ENCODE measurements at places on chromosomes 1 and 21.
A peak's percentile ranks its signal among the peaks of the same experiment; 100 is the strongest.

DNA sequence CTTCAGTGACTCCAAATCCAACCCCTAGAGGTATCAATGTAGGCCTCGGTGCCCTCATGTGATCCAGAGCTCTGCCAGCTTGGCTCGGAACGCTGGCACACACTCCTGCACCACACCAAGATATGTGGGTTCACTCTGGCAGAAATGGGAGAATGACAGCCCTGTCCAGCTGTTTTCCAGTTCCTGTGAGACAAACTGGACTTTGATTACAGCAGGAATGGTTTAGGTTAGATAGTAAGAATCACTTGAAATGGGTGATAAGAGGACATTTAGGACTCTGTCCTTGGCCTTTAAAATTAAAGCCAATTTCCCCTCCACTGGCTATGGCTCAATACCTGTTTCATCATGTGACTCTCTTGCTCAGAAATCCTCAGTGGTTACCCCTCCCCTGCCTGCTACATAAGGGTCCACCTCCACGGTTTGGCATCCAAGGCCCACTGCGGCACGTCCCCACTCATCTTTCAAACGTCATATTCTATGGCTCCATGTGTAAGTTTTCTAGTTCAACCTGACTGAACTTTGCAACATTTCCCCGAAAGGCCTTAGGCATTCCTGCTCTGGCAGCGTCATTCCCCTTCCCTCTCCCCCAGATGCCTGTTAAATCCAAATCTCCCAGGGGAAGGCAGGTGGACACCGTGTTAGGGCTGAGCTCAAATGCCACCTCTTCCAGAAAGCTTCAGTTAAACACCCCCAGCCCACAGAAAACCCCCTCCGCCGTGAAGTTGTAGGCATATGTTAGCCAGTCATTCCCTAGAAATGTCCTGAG is 44.7 kb downstream of the PLEKHA6 start:
- no peak for DNase-seq

GRCh38 chr1:231241750-231242149 is 738 bp downstream of the GNPAT start:
- DNase-seq: peak; percentile 29

DNA sequence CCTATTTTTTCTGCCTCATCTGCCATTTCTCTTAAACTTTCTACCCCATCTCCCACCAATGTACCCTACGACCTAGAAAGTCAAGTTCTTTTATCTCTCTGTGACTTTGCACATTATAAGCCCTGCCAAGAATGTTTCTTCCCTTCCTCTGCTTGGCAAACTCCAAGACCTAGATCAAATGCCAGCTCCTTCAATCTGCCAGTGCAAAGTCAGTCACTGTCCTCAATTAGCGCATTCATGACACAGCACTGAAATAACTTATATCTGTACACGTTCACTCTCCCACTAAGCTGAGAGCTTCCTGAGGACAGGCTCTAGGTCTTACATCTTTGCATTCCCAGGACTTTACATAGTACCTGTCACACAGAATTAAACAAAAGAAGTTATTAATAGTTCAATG is 21.4 kb upstream of the LSM10 start:
- no peak for DNase-seq

DNA sequence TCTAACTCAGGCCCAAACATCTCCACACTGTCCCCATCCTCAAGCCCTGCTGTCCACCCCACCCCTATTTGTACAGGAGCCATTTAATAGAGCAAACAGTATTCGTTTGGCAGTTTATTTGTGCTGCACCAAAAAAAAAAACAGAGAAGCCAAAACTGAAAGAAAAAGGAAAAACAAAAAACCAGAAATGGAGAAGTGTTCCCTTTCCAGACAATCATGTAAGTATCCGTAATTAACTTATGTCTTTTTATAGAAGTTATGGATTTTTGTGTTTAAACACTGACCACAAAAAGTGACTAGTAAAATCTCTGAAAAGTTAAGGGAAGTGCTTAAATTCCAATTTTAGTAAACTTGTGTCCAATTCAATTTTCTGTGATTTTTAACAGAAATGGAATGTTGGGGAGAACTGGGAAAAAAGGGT is 40.4 kb upstream of the ZBTB18 start:
- DNase-seq: no peak

- DNase-seq: no peak
Observed at GRCh38 chr1:244768186-244768585, 67.3 kb upstream of the COX20 start.

DNA sequence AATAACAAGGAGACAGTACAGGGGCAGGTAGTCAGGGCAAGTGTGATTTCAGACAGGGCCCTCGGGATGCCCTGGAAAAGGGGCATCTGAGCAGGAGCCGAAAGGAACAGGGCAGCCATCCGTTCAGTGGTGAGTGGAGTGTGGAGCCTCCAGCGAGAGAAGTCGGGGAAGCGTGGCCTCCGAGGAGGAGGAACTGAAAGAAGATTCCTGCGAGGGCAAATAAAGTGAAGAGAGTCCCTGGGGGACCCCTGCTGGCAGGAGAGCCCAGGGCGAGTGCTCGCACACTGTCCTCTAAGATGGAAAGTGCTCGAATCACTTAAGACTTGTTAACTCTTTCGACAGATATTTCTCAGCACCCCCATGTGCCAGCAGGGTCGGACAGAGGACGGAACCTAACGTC is 3.5 kb upstream of the UTS2 start:
- no peak for DNase-seq

GRCh38 chr1:29966526-29967045 is 730.3 kb downstream of the PTPRU start:
- DNase-seq: no peak

- DNase-seq: peak; percentile 83
Observed at GRCh38 chr1:200372095-200372884, 37.5 kb downstream of the ZNF281 start.

DNA sequence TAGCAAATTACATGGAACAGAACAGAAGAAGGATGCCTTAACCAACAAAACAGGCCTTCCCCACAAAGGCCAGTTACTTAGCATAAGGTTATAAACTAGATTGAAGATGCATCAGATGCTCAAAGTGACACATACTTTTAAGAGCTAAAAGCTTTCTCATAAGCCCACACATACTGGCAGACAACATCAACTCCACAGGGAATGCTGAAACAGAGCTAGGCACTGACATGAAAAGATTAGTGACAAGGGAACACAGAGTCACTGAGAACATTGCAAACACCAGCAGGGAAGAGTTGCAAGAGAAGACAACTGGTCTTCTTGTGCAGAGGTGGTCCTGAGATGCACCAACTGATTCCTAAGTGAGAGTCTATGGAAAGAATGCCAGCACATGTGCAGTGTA is 6.9 kb downstream of the TTC13 start:
- no peak for DNase-seq

- no peak for DNase-seq
Observed at GRCh38 chr1:168280296-168280927, at the start of gene TBX19. TSS of gene TBX19 (plus strand) at chr1:168280877. CDS start at chr1:168281091, 214 bp downstream.

GRCh38 chr1:99544328-99544727 is 101.6 kb upstream of the PALMD start:
- peak; percentile 67 for DNase-seq

DNA sequence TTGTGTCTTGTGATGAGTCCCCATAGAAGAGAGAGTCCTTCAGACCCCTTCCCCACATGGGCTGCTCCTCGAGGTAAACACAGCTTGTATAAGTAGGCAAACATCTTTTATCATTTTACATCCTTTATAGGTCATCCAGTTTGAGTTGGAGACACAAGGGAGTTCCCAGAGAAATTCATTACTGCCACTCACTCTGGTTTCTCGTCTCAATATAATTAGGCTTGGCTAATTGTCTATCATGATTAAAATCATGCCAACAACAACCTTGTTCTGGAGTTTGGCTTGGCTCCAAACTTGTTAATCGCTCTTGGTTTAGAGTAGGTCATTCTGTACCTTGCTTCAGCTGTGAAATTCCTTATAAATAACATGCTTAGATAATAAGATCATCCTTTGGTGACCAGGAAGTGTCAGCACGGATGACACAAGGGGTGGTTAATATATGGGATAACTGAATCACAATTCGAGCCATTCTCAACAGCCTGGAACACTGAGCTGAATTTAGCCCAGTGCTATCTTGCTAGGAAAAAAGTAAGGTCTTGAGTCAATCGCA is 70.7 kb upstream of the DAB1 start:
- DNase-seq: peak; percentile 17

DNA sequence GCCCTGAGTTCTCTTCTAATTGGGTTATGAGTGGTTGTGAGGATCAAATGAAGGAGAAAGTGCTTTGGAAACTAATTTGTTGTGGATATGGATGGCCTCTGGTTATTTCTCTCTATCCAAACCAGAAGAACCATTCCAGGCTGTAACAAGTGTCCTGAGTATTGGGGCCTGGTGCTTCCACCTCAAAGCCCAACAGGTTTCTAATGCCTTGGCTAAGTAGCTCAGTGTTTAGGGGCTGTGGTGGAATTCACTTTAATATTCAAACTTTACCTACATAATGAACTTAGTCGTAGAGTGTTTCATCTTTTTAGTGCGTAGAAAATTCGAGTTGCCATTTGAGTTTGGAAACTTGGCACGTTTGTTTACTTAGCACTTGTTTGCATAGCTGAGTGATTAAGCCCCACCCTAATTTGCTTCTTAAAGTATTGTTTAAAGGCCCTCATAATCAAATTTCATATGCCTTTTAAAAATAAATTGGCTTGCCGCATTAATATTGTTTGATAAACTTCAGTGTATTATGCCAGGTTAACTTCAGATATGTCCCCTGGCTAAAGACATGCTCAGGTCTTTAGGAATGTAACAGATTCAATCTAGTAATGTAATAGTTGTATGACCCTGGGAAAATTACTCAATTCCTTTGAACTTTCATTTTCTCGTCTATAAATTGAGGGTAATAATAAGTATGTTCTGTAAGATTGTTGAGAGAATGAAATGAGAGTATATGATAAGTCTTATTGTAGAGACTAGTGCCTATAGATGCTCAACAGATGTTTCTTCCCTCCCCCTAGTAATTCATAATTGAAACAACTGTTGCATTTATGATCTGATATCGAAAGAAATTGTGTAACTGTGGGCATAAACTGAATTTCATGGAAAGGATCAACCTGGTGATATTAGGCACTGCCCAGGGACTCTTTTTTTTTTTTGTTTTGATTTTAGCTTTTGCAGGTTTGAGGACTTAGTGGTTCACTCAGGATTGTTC is 1.6 kb downstream of the AGO4 start:
- DNase-seq: no peak

DNA sequence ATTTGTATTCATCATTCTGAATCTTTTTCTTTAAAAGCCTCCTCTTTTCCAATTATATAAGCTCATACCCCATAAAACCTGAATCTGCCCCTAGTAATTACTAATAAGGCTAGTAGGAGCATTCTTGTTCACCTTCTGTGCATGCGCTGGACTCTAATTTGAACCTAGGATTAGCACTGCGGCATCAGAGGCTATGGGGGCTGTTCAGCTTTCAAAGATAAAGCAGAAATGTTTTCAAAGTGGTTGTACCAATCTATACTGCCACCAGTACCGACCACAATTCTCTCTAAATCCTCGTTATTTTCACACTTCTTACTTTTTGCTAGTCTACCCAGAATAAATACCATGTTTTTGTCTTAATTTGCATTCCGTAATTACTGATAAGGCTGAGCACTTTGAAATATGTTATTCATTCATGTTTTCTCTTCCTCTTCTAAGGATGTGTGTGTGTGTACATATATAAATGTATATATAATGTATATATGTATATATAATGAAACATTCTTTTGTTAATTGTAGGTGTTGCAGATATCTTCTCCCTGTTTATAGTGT is 1.6 kb upstream of the DDX59 start:
- no peak for DNase-seq

DNA sequence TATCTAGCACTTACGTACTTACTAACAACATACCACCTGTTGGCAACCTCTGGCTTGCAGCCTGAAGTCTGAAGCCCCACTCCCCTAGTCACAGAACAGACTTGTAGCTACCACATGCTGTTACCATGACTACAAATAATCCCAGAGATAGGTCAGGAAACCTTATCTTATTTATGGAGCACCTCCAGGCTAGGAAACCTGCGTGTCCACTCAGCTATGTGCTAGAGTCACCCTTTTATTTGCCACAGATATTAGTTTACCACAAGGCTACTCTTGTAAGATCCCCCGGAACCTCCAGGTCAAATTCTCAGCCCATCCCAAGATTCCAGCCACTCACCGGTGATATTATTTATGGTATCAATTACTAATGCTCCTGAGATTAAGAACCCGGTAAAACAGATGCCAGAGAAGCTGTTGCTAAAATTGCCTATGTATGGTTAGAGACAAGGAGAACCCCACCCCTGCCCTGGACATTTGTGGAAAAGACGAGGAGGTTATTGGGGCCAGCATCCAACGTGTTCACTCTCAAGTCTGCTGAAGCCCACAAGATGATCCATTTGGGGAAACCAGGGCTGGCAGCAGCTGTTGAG is 116.5 kb downstream of the TBX15 start:
- peak; percentile 35 for DNase-seq

DNA sequence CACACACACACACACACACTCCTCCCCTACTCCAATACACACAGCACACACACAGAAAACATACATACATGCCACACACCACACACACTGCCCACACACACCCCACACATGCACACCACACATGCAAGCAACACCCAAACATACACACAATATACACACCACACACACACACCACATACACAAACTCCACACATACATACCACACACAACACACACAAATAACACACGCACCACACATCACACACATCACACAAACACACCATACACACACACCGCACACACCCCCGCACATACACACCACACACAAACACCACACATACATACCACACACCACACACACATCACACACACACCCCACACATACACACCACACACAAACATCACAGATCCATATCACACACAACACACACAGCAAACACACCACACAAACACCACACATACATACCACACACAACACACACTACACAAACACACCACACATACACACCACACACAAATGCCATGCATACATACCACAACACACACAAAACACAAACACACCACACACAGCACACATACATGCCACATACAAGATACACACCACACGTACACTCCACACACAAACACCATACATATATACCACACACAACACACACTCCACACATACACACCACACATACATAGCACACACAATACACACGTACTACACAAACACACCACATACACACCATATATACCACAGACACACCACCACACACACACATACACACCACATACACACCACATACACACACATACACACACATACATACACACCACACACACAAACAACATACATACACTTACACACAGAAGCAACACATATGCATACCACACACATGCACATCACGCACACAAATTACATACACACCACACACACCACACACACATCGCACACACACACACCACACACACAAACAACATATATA is 932 bp upstream of the RAB7B start:
- no peak for DNase-seq

GRCh38 chr1:247434005-247434404 is 18.0 kb downstream of the NLRP3 start:
- DNase-seq: no peak

GRCh38 chr1:114554577-114554976 is 26.8 kb downstream of the BCAS2 start:
- DNase-seq: peak; percentile 5

Measured in M059J (cell line).